ENCODE measurements at places on chromosomes 4 and X. TPM values are rescaled to one million over a fixed set of nuclear protein-coding genes. Genes with fewer than 3 reads are reported as not detected.

TGIF2LX gene
- polyA plus RNA-seq: not detected

GRCh38 chrX:20402956-20403355 lies 136.2 kb upstream of the RPS6KA3 start:
- DNase-seq: no peak

DNA sequence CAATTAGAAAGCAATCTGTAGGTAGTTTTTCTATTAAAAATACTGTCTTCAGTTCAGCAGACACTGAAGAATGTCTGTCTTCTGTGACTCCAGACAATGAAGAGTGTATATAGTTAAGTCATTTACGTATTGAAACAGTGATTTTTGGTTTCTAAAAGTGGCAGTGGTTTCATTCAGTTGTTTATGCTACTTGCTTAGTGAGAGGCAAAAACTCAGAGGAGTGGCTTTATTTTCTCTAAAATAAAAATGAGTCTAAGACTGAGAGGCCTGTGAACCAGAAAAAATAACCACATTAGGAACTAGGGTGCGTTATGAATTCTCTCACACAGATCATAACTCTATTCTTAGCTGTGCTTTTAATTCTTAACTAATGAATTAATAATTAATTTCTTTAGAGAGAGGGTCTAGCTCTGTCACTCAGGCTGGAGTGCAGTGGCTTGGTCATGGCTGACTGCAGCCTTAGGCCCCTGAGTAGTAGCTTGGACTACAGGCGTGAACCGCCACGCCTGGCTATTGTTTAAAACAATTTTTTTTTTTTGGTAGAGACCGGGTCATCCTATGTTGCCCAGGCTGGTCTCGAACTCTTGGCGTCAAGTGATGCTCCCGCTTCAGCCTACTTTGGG lies 31.4 kb downstream of the FREM3 start:
- no peak for DNase-seq

DNA sequence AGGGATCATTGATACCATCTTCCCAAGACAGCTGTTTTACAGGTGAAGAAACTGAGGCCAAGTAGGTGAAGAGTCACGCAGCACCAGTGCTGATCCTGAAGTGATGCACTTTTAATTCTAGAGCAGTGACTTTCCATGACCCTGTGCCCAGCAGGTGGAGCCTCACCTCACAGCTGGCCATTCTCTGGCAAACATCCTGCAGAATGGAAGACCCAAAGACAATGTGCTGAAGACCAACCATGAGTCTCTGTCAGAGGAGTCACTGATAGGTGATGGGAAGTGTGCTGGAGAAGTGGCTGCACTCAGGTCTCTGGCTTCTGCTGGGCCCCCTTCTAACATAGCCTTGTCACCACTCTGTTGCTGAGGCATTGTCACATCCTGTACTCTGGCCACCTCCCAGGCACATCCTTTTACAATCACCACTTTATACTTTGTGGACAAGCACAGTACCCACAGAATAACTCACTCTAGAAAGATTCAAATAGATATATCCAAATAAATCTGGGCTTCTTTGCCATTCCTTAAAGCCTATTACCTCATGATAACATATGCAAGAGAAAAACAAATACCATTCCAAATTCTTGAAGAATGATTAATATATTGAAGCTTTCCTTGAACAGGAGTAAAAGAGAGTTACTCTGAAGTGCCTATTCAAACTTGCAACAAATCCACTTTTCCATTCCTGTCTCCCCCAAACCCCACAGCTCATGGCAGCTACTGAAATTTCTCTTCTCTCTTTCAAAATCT lies 64.1 kb upstream of the SCOC start:
- DNase-seq: no peak

- no peak for DNase-seq
These were observed 191.6 kb downstream of the VEGFC start for GRCh38 chr4:176601124-176601523.

DNA sequence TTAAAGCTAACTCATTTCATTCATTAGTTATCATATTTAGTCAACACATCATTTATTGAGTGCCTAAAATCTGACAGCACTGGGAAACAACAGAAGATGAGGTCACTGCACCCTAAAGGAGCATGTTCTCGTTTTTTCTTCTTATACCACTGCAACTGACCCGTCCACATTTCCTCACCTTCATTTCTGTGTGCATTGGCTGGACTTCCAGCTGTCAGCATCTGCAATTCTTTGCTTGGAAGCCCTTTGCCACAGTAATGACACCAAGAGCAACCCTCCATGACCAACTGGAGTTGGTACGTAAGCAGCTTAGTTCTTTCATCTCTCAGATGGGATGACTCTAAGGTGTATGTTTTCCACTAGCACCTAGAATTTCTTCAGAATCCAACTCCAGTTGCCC lies 13.2 kb downstream of the SHROOM3 start:
- DNase-seq: no peak

DNA sequence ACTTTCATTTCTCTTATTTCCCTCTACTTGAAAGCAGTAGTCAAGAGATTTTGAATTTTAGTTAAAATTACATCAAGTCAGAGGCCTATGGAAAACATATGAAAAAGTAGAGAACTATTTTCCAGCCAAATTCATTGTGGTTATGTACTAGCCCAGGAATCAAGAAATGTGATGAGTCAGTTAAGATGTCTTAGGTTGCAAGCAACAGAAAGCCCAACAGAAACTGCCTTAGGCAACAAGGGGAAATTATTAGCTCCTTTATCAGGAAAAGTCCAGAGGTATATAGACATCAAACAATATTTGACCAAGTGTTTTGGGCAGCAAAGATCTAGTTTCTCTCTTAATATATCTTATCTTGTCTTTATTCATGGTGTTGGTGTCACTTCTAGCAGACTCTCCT lies 37.8 kb upstream of the FRMD7 start:
- DNase-seq: no peak

DNA sequence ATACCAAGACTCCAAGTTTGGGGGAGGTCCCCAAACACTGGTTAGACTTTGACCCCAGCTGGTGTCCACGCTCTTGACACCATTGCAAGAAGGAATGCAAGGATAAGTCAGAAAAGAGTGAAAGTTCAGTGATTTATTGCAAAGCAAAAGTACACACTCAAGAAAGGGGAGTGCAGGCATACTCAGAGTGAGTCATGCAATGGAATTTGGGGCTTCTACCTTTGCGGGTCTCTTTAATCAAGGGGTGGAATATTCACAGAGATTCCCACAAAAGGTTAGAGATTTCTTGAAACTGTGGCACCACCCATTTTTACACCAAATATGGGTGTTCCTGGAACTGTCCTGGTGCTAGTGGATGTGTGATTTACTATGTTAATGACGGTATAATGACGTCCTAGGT lies 5.2 kb upstream of the SMIM10L2A start:
- no peak for DNase-seq

All from hepatocyte (in vitro differentiated cells).